Germinal center (tissue), 1 donor: ENCODE measurements at places on chromosomes 12 and 14.

DNA sequence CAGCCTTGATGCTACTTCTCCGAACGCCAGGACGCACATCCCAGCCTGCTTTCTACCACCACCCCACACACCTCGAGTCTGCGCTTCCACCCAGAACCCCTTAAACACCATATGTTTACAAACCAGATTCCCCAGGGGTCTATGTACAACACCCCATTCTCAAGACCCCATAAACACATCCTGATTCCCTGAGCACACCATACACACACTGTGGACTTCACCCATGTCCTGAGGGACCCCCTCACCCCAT lies 733 bp downstream of the TTC7B start:
- DNase-seq: no peak

- DNase-seq: no peak
Observed at GRCh38 chr14:74616507-74616906, 4.5 kb upstream of the LTBP2 start.

DNA sequence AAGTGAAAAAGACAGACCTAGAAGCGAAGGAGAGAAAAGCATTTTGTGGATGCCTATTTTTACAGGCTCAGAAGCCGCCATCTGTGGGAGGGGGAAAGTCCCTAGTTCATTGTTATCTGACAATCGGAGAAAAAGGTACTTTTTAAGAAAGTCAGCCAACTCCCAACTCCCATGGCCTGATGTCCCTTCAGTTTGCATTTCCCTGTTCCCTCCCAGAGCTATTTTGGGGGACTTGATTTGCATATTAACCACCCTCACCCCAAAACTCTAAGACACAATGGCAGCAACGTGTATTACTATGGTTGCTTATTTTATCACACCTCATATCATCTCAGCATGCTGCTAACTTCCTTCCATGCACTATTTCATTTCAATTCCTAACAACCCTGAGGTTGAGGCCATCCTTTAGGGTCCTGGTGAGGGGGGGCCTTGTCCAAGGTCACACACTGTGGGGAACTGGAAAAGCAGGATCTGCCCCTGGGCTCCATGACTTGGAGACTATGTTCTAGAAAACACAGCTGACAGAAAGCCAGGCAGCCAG lies 18.7 kb downstream of the HVCN1 start:
- no peak for DNase-seq

GRCh38 chr14:64685371-64686281 lies 18.6 kb upstream of the PLEKHG3 start:
- DNase-seq: no peak

- no peak for DNase-seq
Observed at GRCh38 chr14:94113908-94114588, 3.5 kb downstream of the IFI27 start.

- DNase-seq: no peak
Observed at GRCh38 chr12:25550186-25550585, 2.9 kb downstream of the LMNTD1 start.

DNA sequence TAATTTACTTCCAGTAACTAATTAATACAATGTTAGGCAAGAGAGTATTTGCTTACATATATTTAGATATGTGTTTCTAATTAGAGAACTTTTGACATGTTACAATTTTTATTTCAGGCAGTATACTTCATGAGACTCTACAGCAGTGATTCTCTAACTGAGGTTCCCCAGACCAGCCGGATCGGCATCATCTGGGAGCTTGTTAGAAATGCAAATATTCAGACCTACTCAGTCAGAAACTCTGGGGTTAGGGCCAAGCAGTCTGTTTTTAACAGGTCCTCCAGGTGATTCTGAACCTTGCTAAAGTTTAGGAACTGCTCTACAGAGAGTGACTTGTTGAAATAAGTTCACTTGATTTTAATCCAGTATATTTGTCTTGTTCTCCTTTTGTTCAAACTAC lies 46.5 kb downstream of the ARID2 start:
- no peak for DNase-seq

DNA sequence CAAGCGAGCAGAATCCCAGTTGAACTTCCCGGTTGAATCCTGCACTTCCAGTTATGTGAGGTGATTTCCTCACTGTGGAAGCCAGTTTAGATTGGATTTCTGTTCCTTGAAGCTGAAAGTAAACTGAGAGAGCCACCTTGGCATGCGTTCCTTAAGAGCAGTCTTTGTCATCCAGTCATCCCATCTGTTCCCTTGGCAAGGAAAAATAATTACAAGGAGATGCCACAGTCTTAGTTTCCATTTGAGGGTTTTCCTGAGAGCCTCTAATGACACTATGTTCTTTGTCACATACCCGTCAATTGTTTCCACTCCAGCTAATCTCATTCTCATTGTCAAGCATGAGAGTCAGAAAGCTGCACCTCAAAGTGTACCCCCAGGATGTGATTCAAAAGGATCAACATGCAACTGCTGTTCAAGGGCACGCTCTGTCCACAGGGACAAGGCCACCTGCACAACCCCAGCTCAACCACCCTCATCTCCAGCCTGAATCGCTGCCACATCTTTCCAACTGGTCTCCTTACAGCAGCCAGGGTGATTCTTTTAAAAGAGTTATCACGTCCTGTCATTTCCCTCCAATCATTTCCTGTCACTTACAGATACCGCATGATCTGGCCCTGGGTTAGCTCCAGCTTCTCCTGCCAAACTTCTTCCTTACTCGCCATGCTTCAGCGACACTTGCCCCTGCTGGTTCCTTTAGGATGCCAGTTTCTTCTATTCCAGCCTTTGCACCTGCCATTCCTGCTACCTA lies 18.0 kb upstream of the TCP11L2 start:
- no peak for DNase-seq

GRCh38 chr12:98574110-98574509 lies 19.4 kb upstream of the SLC25A3 start:
- DNase-seq: no peak

GRCh38 chr14:30077946-30078345 lies 150.3 kb upstream of the PRKD1 start:
- no peak for DNase-seq

GRCh38 chr12:3483089-3483488 lies 7.9 kb upstream of the PRMT8 start:
- no peak for DNase-seq

GRCh38 chr12:110561471-110562201 lies 21.5 kb downstream of the PPTC7 start:
- no peak for DNase-seq

DNA sequence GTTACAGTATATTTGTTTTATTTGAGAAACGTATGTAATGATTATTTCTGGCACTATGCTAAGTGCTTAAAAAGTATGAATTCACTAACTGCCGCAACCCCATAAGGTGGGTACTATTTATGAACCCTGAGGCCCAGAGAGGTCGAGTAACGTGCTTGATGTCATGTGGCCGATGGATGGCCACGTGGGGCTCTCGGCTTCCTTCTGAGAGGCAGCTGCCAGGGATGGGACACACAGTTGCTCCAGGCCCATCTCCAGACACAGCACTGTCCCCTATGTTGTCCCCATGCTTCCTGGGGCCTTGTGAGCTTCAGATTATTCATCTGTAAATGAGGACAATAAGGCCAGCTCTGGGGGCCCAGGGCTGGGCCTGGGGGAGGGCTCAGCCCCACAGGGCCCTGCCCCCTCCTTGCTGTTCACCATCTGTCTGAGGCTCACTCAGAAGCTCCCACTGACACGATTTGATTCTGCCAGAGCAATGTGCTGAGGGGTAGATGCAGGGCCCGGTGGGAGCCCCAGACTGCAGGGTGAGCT lies 115.0 kb downstream of the CALM1 start:
- no peak for DNase-seq

DNA sequence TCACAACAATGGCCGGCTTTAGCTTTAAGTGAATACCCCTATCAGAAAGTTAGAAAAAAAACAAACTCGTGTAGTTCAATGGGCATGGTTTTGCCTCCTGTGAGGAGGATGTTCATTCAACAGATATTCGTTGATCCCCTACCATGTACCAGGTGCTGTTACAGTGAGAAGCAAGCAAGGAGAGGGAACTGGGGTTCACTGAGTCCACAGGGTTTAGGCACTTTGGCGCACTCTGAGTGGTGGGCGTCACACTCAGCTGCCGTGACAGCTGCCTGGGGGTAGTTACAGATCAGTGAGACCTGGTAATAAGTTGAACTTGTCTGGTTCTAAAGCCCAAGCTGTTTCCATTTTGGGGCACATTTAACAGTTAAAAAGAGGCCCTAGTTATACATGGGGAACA lies 74.2 kb downstream of the PAPOLA start:
- DNase-seq: no peak

GRCh38 chr14:50061664-50062437 lies 54.5 kb downstream of the VCPKMT start:
- DNase-seq: peak; percentile 84

DNA sequence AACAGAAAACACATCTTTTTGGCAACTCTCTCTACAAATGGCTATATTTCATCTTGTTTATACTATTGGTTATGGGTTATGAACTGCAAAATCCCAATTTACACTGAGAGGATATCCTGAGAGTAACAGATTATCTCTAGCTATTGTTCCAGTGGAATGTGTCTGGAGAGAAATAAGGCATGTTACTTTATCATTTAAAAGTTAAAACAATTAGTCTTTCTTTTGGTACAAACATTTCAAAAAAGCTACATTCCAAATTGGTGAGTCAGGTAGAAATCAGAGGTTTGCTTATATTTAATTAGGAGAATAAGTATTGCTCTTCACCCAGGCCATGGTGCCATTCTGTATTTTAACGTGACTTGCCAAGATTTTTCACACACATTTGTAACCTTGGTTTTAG lies 411.6 kb downstream of the CCER1 start:
- no peak for DNase-seq

DNA sequence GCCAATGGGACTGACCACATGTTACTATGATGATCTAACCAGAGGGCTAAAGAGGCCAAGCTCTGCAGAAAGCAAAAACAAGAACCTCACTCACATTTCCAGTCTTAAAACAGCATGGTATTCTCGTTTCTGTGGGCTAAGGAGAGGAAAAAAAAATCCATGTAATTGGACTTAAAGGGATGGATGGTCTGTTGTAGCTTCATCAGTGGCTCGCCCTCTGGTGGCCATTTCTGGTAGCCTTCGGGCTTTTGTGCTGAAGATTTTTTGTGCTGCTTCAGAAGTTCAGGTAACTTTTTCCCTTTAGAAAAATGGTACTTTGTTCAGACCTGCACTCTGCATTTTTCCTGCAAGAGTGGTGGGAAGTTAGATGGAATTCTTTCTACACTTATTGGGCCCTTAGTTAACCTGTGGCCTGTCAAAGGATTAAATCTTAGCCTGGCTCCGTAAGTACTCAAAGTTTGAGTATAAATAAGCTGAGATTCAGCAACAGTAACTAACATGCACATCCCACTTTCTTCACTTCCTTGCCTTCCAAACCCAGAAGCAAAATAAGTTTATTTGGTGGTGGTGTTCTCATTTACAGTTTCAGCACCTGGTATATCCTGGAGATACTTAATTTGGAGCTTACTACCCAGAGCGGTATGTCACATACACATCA lies 22.3 kb downstream of the DCAF4 start:
- peak; percentile 63 for DNase-seq

GRCh38 chr14:96802963-96803362 lies 5.8 kb downstream of the VRK1 start:
- no peak for DNase-seq

- peak; percentile 33 for DNase-seq
Observed at GRCh38 chr14:103521438-103521950, 1.1 kb downstream of the CKB start.

DNA sequence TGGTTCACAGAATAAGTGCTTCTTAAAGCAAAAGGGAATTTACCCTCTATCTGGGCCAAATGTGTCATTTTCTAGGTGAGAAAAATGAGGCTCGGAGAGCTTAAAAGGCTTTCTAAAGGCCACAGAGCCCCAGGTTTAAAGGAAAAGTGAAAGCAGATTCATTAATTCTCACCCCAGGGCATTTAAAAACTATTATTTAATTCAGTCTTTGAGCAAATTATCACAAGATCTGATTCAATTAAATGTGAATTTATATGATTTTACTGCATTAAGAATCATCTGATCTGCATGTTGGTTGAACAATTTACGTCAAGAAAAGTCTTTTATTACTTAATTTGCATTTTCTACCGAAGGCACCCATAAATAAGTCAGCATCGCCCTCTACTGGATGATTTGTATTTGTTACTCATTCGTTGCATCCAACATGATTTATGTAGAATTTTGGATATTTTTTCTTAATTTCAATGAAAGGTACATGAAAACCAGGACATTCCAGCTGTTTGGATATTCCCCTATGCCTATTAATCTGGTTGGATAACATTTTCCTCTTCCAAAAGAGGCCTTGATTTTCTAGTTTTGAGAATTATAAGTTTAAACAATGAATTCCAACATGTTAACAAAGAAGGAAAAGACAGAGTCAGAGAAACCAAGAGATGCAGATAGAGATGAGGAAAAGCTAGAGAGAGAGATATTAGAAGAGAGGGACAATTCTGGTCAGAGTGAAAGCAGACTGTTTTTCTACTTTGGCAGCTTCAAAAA lies 19.1 kb upstream of the DHRS7 start:
- peak; percentile 41 for DNase-seq

- DNase-seq: no peak
Observed at GRCh38 chr14:104427131-104427851, 152.3 kb upstream of the C14orf180 start.

DNA sequence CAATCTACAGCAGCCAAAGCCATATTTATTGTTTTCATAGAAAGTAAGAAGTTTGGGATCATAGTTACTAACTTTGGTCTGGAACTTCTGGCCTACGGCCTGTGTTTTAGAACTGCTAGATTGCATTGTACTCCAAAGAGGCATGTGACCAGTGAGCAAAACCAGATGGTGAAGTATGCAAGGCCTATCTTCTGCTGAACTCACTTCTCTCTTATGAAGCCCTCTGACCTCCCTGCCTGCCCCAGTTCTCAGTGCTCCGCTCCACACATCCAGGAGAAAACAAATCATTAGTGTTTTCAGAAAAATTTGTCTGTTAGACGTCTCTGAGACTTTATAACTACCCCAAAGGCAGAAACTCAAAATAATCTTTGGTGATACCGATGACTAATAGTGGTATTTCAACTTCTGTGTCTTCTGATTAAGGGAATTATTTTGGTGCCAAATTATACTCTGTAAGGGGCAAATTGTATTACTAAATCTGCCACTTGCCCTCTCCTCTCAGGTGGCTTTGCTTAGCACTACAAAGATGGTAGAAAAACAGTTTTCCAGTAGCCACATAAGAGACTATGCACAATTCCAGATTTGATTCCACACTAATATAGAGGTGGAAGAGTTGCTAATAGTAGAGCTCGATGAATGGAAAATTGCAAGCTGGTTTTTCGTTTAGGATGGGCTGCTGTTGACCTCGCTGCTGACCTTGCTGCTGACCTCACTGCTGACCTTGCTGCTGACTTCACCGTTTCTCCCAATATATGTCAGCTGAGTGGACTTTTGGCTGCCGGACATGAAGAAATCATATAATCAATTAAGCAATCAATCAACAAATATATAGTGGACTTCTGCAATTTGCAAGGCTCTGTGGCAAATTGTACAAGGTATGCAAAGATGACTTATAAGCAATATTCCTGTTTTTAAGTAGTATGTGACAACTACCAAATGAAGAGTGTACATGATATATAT lies 147.5 kb downstream of the KITLG start:
- DNase-seq: no peak

GRCh38 chr12:47852096-47852571 lies 32.4 kb upstream of the HDAC7 start:
- no peak for DNase-seq

- DNase-seq: peak; percentile 90
Observed at GRCh38 chr12:120439646-120440247, 1.8 kb downstream of the COX6A1 start.

GRCh38 chr12:115213538-115214016 lies 529.6 kb upstream of the TBX3 start:
- no peak for DNase-seq

GRCh38 chr12:55687746-55688145 lies 20.0 kb downstream of the ITGA7 start:
- DNase-seq: no peak
